NCI-H446 (cell line): ENCODE measurements at places on chromosomes 5 and 9.

- peak; percentile 22 for DNase-seq
Observed at GRCh38 chr9:37904445-37905130, 661 bp upstream of the SLC25A51 start.

- no peak for DNase-seq
Observed at GRCh38 chr5:80957031-80957761, 3.0 kb upstream of the RASGRF2 start.

DNA sequence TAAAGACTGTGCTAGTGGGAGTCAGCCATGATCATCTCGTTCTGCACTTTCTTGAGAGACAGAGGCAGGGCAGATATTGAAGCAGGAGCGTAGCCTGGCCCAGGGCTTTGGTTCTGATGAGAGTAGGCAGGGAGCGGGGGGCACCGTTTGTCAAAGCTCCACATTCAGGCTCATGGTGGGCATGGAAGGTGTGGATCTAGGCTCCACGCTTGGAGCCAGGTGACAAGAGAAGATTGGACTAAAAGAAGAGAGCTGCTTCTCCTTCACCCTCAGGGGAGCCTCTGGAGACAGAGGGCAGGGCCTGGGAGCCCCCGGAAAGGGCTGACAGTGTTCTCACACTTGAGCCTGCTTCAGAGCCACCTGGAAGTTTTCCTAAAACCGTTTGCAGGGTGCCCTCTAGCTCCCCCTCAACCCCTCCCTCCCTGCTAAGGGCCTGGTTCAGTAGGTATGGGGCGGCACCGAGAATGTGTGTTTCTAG, 24.7 kb upstream of the FCN2 start:
- no peak for DNase-seq

- DNase-seq, result no peak
Observed at GRCh38 chr9:137321726-137322361, 19.8 kb upstream of the NRARP start.

GRCh38 chr9:4581861-4582565, 80.1 kb upstream of the PLPP6 start:
- no peak for DNase-seq

GRCh38 chr5:68730220-68730978, 363.4 kb upstream of the SLC30A5 start:
- peak; percentile 93 for DNase-seq

GRCh38 chr9:15642369-15642962, 89.6 kb downstream of the CCDC171 start:
- DNase-seq, result peak; percentile 32

DNA sequence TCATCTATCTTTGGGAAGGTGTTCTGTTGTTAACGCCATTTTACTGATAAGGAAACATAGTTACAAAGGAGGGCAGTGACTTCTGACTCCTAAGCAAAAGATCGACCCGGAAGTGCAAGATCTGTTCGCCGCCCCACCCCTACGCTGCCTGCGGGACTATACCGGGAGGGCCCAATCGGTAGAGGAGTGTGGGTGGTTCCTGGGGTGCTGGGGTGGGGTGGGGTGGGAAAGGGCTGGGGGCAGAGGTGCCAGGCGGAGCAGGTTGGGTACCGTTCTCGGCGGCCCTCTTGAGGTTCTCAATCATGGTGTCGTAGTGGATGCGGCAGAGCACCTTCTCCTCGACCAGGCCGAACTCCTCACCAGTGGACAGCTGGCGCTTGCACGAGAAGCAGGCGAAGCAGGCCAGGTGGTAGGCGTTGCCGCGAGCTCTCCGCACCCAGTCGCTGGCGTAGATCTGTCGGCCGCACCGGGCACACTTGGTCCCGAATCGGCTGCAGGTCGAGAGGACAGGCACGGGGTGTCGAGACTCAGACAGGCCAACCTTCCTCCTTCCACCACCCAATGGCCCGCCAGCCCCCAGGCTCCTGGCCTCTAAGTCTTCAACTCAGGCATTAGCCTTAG, 11.8 kb downstream of the LHX6 start:
- DNase-seq, result no peak

DNA sequence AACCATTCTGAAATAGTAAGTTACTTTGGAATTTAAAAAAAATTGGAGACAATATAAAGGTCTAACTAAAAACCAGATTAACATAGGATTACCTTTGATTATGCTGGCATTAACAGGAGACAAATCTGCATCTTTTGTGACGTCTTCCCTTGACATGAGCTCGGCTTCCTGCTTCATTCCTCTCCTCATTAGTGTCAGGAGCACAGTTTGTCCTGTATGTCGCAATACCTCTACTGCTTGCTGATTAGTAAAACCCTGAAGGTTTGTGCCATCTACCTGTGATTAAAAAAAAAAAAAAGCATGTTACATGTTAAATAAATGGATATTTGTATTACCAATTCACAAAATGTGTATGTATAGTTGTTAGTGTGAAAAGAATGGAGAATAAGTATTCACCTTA, 73.7 kb downstream of the MPDZ start:
- DNase-seq, result no peak

- no peak for DNase-seq
Observed at GRCh38 chr5:142079306-142079721, 29.3 kb upstream of the NDFIP1 start.

GRCh38 chr9:36123515-36123914, 13.0 kb upstream of the GLIPR2 start:
- DNase-seq, result no peak

- DNase-seq, result peak; percentile 27
Observed at GRCh38 chr5:138489683-138490061, 24.4 kb downstream of the EGR1 start.

DNA sequence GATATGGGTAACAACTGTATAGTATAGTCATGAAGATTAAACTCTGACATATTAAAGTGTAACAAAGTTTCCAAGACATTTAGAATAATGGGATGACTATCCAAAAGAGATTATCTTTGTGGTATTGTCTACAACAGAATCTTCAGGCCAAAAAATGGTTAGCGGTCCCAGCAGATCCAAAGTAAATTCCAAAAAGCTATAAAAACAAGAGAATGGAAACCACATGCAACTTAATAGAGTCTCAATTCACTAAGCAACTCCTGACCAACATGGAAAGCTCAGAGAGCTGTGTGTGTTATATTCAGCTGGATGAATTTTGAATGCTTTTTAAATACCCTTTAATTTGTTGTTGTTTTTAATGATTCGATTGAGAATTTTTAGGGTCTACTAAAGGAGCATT, 688.2 kb downstream of the CETN3 start:
- no peak for DNase-seq

DNA sequence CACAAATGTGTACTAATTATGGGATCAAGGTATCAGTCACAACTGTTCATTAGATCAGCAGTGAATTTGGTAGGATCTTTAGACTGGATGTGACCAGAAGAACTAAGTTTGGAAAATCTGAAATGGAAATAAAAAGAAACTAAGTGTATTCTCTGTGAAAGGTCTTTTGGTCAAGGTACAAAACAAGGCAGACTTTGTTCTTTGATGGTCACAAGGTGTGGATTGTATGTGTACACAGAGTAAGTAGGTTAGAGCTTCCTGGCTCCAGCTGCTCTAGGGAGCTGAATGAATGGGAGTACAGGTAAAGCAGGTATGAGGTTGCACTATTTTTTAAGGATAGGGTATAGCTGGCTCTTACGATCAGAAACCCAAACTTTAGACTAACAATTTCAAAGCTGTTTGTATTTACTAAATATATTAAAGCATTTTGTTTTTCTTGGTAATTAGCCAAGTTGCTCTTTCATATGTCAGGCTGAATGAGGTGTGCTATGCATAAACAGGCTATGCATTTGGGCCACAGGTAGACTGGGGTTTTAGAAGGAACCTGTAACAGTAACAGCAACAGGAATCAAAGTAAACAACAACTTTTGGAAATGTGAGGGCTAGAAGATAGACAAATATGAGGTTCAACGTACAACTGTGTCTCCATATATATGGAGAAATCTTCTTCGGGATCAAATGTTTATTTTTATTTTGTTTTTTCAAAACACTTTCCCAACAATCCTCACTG, 32.5 kb downstream of the FAM169A start:
- DNase-seq, result no peak

- DNase-seq, result no peak
Observed at GRCh38 chr9:4126996-4127395, 172.9 kb downstream of the GLIS3 start.

DNA sequence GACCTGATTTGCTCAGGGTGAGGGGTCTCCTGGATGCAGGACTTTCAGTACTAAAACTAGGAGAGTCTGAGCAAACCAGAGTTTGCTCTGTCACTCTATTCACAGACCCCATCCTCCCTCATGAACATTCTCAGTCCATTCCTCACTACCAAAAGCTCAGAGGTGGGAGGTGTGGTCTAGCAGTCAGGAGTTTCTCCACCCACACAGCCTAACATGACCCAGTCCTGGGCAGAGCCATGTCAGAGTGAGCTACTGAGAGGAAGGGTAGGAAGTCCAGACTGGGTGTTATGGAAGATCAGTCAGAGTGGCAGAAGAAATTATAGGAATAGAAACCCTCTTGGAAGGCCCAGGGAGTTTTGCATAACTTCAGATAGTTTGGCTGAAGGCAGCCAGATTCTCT, 113.3 kb upstream of the GRAMD2B start:
- no peak for DNase-seq

GRCh38 chr9:138045541-138046490, 168.2 kb downstream of the CACNA1B start:
- DNase-seq, result no peak

DNA sequence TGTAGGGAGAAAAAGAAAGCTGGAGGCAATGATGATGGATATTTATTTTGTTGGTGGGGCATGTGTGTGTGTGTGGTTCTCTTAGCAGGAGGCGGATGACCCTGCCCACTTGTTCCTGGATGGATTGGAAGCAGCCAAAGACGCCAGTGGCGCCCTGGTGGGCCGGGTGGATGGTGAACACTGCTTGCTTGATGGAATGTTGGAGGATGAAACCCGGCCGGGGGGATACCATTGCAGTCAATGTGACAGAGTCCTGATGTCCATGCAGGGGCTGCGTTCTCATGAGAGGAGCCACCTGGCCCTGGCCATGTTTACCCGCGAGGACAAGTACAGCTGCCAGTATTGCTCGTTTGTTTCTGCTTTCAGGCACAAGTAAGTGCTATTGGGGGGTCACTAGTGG, 69.2 kb downstream of the ZNF462 start:
- DNase-seq, result no peak

- no peak for DNase-seq
Observed at GRCh38 chr9:98017306-98017705, 34.2 kb downstream of the ANP32B start.

DNA sequence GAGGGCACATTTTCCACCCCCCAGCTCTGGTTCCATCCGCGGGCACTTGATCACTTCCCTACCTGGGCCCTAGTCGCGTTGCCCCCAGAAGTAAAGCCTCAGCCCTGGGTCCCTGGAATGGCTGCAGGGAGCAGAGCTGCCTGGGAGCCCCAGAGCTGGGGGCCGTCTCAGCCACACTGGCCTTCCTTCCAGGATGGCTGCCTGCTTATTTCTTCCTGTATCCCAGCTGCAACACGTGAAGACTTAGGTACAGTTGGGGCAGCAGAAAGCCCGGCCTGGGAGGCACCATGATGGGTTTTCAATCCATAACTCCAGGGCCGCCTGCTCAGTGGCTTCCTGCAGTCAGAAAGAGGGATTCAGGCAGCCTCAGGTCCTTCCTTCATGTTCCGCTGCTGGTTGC, 232.3 kb downstream of the IRX2 start:
- no peak for DNase-seq

DNA sequence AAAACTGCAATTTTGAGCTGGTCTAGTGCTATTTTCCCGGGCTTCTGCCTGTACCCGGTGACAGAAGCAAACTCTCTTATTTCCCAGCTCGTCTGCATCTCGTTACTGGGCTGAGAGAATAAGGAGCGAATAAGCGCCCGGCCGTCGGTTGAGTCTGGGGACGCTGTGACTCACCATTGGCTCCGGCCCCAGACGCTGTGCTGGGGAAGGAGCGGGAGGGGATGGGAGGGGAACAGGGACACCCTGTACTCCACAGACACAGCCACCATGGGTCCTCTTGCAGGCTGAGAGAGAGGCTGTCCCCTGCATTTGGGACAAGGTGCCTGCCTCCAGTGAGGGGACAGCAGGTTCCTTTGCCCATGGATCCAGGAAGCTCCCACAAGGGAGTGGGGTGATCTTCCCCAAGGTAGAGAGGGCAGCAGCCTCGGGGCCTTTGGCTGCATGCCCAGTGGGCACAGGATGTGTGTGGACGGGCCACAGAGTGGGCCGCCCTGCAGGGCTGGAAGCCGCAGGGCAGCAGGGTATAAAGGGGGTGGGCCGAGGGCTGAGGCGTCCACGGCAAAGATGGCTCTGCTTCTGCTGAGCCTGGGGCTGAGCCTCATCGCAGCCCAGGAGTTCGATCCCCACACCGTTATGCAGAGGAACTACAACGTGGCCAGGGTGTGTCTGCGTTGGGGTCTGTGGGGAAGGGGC, at the start of gene LCN9:
LCN9 (plus strand) TSS at position 552 of the 693 bp plus-strand sequence; CDS start at position 565, 13 bp downstream.
- no peak for DNase-seq

- DNase-seq, result no peak
Observed at GRCh38 chr5:124463851-124464250, 282.6 kb downstream of the ZNF608 start.

GRCh38 chr5:30502277-30502676, 691.2 kb upstream of the CDH6 start:
- no peak for DNase-seq

GRCh38 chr9:132008184-132008803, 71.4 kb downstream of the MED27 start:
- DNase-seq, result no peak

DNA sequence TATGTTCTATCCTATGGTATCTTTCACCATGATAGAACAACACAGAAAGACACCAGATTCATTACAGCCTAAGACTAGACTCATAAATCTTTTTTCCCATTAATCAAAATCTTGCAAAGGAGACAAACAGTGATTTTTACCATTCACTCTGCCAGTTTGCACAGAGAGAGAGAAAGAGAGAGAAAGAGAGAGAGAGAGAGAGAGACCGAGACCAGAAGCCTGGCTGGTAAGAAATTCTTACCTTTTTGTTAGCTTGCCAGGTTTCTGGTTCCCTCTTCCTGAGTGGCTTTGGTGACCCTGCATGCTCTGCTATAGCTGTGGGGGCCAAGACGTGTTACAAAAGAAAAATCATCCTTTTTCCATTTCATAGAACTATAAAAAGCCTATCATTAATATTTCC, 18.6 kb downstream of the TMEM161B start:
- DNase-seq, result no peak

- no peak for DNase-seq
Observed at GRCh38 chr5:131846536-131846935, 49.7 kb upstream of the FNIP1 start.

- peak; percentile 17 for DNase-seq
Observed at GRCh38 chr5:155886311-155887031, 440.5 kb upstream of the SGCD start.

- DNase-seq, result no peak
Observed at GRCh38 chr5:178442405-178443257, 147.6 kb downstream of the COL23A1 start.

DNA sequence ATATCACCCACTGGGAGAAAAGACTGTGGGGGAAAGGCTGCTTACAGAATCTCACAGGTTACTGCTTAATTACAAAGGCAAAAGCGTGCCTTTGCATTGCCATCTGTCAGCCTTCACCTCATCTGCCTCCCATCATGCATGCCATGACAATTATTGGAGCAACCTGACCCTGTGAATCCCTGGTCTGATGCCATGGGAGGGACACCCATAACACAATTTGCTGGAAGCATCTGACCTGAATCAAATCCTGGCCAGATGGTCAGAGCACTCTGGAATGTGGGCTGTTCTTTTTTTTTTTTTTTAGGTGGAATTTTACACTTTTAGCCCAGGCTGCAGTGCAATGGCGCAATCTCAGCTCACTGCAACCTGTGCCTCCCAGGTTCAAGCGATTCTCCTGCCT, 11.6 kb upstream of the RETREG1 start:
- no peak for DNase-seq

GRCh38 chr5:152864991-152865390, 459.9 kb upstream of the NMUR2 start:
- DNase-seq, result no peak
